ENCODE measurements at places on chromosomes 13 and 19.

DNA sequence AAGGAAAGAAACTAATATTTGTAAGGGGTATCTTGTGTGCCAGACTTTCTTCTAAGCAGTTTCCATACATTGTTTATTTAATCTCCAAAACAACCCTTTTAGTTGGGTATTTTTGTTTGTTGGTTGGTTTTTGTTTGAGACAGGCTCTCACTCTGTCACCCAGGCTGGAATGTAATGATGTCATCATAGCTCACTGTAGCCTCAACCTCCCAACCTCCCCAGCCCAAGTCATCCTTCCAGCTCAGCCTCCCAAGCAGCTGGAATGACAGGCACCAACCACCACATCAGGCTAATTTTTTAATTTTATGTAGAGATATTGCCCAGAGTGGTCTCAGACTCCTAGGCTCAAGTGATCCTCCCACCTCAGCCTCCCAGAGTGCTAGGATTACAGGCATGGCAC lies 41.2 kb upstream of the LSM14A start:
- DNase-seq: no peak

- no peak for DNase-seq
These were observed 9.6 kb downstream of the GJB6 start for GRCh38 chr13:20222553-20222952.

DNA sequence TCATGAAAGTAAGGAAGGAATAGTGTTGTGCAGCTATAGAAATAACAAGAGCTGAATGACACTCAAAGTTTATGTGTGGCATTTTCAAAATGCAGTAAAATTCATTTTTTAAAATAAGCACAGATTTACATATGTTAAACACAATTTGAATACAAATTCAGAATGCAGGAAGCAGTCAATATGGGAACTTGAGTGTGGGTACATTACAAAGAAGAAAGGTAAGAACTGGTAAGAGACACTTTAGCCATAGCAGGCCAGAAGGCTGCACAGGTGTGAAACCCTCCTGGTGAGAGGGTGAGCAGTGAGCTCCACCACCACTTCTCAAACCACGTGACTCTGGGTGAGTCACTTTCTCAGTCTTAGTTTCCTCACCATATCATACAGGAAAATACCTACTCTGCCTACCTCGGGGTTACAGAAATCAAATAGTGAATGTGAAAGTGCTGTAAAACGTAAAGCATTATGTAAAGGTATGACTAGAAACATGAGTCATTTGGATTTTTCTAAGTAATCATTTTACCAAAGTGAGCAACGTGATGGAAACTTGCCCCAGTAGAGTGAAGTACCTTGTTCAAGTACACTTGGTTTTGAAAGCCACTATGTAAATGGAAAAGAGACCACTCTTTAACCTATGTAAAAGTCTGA lies 40.5 kb downstream of the USP12 start:
- peak; percentile 12 for DNase-seq

DNA sequence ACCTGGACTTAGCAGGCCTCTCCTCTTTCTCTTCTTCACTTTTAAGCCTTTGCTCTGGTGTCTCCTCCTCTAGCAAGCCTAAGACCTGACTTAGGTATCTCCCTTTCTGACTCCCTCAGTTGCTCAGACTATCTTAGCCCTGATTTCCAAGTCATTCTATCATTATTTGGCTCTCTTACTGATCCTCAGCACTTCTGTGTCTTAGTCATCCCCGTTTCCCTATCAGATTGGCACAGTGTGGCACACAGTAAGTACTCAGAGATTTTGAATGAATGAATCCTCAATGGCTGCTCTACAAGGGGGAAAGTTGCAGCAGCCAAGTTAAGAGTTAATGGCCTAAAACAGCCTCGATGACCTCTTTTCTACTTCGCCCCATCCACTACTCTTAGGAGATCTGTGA lies 8.2 kb downstream of the KCTD12 start:
- DNase-seq: no peak

DNA sequence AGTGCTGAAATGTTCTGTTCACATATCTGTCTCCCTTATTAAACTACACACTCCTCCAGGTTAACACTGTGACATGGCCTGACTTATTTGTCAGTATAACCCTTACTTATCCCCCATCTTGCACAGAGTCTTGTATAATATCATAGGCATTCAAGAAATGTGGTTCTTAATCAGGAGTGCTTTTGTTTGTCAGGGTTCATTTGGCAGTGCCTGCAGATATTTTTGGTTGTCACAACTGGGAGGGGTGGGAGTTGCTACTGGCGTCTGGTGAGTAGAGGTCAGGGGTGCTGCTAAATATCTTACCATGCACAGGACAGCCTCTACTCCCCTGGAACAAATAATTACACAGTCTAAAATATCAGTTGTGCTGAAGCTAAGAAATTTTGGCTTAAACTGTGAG lies 20.4 kb upstream of the OBI1 start:
- no peak for DNase-seq

DNA sequence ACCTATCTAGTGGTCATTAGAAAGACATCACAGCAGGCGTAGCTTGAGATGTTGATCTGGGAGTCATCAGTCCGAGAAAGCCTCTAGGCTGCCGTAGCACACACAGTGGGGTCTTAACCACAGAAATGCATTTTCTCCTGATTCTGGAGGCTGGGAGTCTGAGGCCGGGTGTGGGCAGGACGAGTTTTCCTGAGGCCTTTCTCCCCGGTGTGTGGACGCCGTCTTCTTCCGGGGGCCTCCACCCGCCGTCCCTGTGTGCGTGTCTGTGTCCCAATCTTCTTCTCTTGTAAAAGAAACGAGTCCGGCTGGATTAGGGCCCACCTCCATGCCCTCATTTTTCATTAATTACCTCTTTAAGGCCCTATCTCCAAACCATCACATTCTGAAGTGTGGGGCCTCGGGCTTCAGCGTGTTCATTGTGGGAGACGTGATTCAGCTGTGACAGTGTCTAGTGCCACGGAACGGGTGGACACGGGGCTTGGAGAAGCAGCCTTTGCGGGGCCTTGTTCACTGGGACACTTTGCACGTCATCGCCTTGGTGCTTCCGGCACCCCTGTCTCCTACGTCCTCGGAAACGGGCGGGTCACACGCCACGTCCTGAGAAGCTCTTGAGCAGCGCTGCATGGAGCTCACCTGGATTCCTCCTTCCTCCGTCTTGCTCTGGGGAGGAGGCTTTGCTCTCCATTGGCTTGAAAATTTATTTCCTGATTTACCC lies 208.9 kb upstream of the SOX1 start:
- DNase-seq: peak; percentile 21

- no peak for DNase-seq
These were observed 73.2 kb downstream of the CDADC1 start for GRCh38 chr13:49320975-49321374.

DNA sequence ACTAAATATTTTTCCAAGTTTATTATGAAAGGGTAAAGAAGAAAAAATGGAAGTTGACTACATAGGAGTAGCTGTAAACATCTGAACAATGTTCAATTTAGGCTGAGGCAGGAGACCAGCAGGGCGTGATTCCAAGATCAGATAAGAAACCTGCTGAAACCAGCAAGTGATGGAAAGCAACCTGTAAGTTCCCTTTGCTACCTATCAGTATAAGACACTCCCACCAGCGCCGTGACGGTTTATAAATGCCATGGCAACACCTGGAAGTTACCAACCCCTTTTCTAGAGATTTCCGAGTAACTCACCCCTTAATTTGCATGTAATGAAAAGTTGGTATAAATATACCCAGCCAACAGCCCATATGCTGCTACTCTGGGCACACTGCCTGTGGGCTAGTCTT lies 1.1 kb upstream of the ZNF45 start:
- DNase-seq: no peak

DNA sequence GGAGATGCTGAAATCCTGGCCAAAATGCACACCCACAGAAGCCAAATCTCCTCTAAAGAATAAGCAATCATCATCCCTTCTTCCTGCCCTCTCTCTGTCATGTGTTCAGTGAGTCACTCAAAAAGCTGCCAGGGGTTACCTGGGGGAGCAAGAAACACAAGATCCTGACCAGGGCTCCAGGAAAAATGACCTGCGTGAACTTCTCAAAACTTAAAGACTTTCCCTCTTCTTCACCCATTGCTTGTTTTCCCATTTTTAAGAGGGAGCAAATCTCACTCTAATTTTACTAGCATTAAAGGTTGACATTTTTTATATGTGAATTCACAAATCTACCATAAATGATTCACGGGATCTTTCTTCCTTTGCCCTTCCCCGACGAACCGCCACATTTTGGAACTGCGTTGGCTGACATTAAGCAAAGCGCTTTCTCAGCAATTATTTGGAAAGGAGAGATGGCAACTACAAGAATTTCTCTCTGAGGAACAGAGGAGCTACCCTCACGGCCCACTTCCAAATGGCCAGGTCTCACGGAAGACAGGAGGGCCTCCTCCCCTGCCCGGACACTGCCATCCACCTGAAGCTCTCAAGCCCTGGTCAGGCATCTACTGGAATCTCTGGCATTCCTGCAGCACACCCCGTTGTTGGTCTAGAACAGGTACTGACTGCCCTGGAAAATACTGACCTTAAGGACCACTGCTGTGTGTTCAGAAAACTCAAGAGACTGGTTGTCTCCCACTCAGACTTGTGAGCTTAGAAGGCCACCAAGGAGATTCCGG lies 14.2 kb downstream of the TSHZ3 start:
- no peak for DNase-seq

DNA sequence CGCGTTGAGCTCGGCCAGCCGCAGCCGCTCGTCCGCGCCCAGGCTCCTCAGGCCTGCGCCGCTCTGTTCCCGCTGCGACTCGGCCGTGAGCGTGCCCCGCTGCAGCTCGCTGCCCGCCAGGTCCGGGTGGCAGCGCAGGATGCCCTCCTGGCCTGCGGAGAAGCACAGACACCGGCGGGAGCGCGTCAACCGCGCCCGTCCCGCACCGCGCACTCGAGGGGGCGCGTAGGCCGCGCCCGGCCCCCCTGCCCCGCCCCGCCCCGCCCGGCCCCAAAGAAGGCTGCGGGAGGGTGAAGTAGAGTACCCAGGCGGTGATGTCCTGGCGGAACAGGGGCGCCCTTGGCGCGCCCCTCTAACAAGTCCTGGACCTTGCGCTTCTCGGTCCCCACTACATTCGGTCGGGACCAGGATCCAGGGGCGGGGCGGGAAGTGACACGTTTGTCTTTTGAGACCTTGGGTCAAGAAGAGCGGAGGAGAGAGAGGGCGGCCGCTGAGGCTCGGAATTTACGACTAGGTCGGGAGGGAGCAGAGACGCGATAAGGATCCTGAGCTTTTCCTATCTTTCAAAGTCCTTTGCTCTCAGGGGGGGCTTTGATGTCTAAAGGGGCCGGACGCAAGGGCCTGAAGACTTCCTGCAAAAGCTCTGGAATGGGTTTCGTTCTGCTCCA lies 9.3 kb upstream of the CDX2 start:
- no peak for DNase-seq

Measured in head of caudate nucleus (tissue), 42 donors.